PC-3 (cell line): ENCODE measurements at places on chromosomes 5 and 9. TPM values are rescaled to one million over a fixed set of nuclear protein-coding genes. Genes with fewer than 3 reads are reported as not detected.

- H3K27ac ChIP-seq = no peak overlapping the region
- H3K4me3 ChIP-seq = no peak overlapping the region
- peaks cover 100% of the 10 kb centered on the region for H3K27me3 ChIP-seq
- no peaks in the 10 kb centered on the region for H3K36me3 ChIP-seq
- H3K4me1 ChIP-seq = no peaks in the 10 kb centered on the region
Measured at GRCh38 chr5:8057769-8058168, 188.8 kb downstream of the MTRR start.

The SHROOM1 gene
- 13.6 and 15.7 TPM in 2 replicates for total RNA-seq

The THBS4 gene
- 0.29 TPM in 1 of 2 replicates, not detected in the other for total RNA-seq

The FXN gene
- total RNA-seq = 10.0 and 11.0 TPM in 2 replicates

- H3K36me3 ChIP-seq = no peaks in the 10 kb centered on the region
- H3K4me3 ChIP-seq = no peak overlapping the region
- no peak for DNase-seq
- H3K27me3 ChIP-seq = no peaks in the 10 kb centered on the region
- H3K4me1 ChIP-seq = no peaks in the 10 kb centered on the region
Measured at GRCh38 chr5:155050384-155051019, 36.9 kb downstream of the KIF4B start.

The CCDC187 gene
- 0.04 TPM in 1 of 2 replicates, not detected in the other for total RNA-seq

DNA sequence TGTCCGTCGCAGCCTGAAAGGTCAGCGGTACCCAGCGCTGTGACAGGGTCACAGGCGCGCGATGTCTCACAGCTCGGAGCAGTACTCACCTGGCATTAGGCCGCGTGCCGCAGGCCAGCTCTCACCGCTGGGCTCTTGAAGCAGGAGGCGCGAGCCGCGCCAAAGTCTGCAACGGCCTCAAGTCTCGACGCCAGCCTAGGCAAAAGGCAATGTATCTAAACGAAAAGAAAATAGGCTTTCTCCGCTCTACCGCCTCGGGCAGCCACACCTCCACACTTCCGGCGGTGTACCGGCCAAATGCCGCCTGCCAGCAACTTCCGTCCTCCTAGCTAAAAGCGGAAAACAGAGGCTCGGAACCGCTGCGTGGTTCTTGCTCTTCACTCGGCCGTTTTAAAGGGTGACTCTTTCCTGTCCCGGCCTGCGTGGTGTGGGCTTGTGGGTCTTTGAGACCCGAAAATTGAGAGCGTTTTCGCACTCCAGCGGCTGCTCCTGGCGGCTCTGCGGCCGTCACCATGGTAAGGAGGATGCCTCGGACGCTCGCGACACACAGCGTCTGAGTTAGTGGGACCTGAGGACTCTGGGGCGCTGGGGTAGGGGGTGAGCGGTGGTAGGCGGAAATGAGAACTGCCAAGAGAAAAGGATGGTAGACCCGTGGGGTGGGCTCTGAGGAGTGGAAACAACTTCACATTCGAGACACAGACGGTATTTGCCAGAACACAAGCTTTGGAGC, at the start of the genes GFM2 and NSA2:
Gene GFM2, minus strand, starts transcription at position 269 of the 730 bp plus-strand sequence. CDS start 3,375 bp downstream, outside the sequence.
Gene NSA2, plus strand, starts transcription at position 401 of the 730 bp plus-strand sequence. Its CDS starts 112 bp downstream, at position 513.
- H3K4me3 ChIP-seq = peak within 1 kb of the TSS; percentile 97
- DNase-seq = peak; percentile 90
- peaks cover 5% of the 10 kb centered on the region; the same call in 1 of the 2 replicates for H3K36me3 ChIP-seq
- H3K27me3 ChIP-seq = no peaks in the 10 kb centered on the region
- peaks cover 38% of the 10 kb centered on the region for H3K4me1 ChIP-seq

DNA sequence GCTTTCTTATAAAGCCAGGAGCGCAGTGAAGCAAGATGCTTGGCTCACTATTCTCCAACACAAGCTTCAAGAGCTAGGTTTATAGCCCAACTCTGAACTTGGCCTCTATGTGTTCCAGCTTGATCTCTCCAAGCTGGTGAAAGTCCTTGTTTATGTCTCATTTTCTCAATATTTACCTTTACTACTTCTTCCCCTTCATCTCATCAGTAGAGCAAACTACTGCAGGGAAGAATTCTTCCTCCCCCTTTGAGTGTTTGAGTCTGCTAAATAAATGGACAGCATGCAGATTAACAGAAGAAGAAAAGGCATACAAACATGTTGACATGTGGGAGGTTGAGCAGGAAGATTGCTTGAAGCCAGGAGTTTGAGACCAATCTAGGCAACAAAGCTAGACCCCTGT, 460.7 kb downstream of the ZNF608 start:
- no peak for DNase-seq
- no peak overlapping the region for H3K27ac ChIP-seq
- H3K27me3 ChIP-seq = no peaks in the 10 kb centered on the region
- no peak overlapping the region for H3K4me3 ChIP-seq
- H3K36me3 ChIP-seq = no peaks in the 10 kb centered on the region

GRCh38 chr5:158382473-158382872, 523.5 kb upstream of the CLINT1 start:
- H3K36me3 ChIP-seq = no peaks in the 10 kb centered on the region
- H3K4me3 ChIP-seq = no peak overlapping the region
- peaks cover 60% of the 10 kb centered on the region for H3K4me1 ChIP-seq
- peak overlapping the region; percentile 69 for H3K27ac ChIP-seq
- no peaks in the 10 kb centered on the region for H3K27me3 ChIP-seq

DNA sequence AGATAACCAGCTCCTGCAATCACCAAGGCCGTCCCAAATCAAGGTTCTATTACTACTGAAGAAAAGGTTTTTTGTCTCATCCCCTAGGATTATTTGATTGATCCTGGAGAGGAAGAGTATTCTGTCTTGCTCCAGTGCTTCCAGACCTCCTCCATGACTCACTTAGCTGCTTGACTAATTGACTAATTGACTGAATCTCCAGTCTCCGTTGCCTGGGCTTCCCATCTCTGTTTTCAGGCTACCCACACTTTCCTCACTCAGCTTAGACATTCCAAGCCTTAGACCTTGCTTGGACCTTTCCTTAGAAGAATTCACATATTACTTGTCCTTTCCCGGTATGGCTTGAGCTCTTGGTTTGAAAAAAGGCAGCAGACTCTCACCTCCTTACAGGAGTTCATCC, 60.6 kb downstream of the FRMD3 start:
- no peak overlapping the region for H3K27ac ChIP-seq
- no peak overlapping the region for H3K4me3 ChIP-seq
- no peaks in the 10 kb centered on the region for H3K27me3 ChIP-seq
- H3K4me1 ChIP-seq = peaks cover 44% of the 10 kb centered on the region
- DNase-seq = peak; percentile 4

DNA sequence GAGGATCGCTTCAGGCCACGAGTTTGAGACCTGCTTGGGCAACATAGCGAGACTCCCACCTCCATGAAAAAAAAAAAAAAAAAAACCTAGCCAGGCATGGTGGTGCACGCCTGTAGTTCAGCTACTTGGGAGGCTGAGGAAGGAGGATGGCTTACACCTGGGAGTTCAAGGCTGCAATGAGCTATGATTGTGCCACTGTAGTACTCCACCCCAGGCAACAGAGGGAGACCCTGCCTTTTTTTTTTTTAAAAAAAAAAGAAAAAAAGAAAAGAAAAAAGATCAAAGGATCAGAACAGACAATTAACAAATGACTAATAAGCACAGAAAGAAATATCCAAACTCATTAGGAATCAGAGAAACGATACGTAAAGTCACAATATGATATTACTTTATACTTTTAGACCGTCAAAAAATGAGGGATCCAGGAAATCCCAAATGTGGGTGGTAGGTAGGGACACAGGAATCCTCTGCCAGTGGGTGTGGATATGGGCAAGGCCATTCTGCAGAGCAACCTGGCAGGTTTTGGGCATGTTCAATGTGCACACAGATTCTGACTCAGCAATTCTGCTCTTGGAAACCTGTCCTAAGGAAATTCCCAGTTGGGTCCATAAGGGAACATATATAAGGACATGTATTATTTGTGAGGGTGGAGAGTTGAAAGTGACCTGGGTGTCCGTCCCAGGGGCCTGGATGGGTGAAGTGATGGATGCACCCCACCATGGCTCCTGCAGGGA, 144.7 kb upstream of the TBC1D2 start:
- H3K36me3 ChIP-seq = no peaks in the 10 kb centered on the region
- no peak for DNase-seq
- no peaks in the 10 kb centered on the region for H3K4me1 ChIP-seq
- H3K27me3 ChIP-seq = 0 out of 2 replicates have a peak, but pooled peaks cover 4% of the 10 kb centered on the region

- H3K27me3 ChIP-seq = no peaks in the 10 kb centered on the region
- no peaks in the 10 kb centered on the region for H3K36me3 ChIP-seq
- no peak overlapping the region for H3K27ac ChIP-seq
- no peak for DNase-seq
- H3K4me1 ChIP-seq = no peaks in the 10 kb centered on the region
Measured at GRCh38 chr5:55985181-55985580, 9.6 kb downstream of the IL6ST start.

- no peak overlapping the region for H3K4me3 ChIP-seq
- no peaks in the 10 kb centered on the region for H3K36me3 ChIP-seq
- H3K27ac ChIP-seq = no peak overlapping the region
- no peaks in the 10 kb centered on the region for H3K27me3 ChIP-seq
- H3K4me1 ChIP-seq = peaks cover 16% of the 10 kb centered on the region
Measured at GRCh38 chr5:103373597-103374472, 115.3 kb downstream of the MACIR start.

- H3K27me3 ChIP-seq = no peaks in the 10 kb centered on the region
- no peaks in the 10 kb centered on the region for H3K36me3 ChIP-seq
- peak; percentile 11 for DNase-seq
Measured at GRCh38 chr9:30103647-30104394, 2280.6 kb upstream of the ACO1 start.

GRCh38 chr5:135360278-135361274, 38.5 kb downstream of the MACROH2A1 start:
- peaks cover 39% of the 10 kb centered on the region; the same call in 1 of the 2 replicates for H3K36me3 ChIP-seq
- no peaks in the 10 kb centered on the region for H3K27me3 ChIP-seq
- H3K4me3 ChIP-seq = no peak overlapping the region
- no peak overlapping the region for H3K27ac ChIP-seq
- DNase-seq = no peak
- H3K4me1 ChIP-seq = no peaks in the 10 kb centered on the region
